ENCODE measurements at places on chromosomes 6 and 20. TPM values are rescaled to one million over a fixed set of nuclear protein-coding genes. Genes with fewer than 3 reads are reported as not detected.

FARS2 gene
- 20.1 TPM for total RNA-seq

SNTA1 gene
- total RNA-seq = 5.8 TPM

BMP6 gene
- total RNA-seq = 2.3 TPM

EYS gene
- total RNA-seq = 0.07 TPM

CST5 gene
- not detected for total RNA-seq

HTR1E gene
- total RNA-seq = not detected

PTPRK gene
- total RNA-seq = 89.8 TPM

POM121L2 gene
- not detected for total RNA-seq

PTCHD4 gene
- total RNA-seq = 0.20 TPM

CD83 gene
- total RNA-seq = 8.0 TPM

TBX18 gene
- total RNA-seq = not detected

TMEM200A gene
- 51.2 TPM for total RNA-seq

BCLAF1 gene
- 106 TPM for total RNA-seq

SIRPB2 gene
- total RNA-seq = 0.48 TPM

C20orf202 gene
- total RNA-seq = not detected

OR2J3 gene
- not detected for total RNA-seq

SIRPB1 gene
- total RNA-seq = 1.1 TPM

TRIM26 gene
- 38.1 TPM for total RNA-seq

Data from foreskin keratinocyte (primary cell).